ENCODE measurements at places on chromosomes 7 and 10. TPM values are rescaled to one million over a fixed set of nuclear protein-coding genes. Genes with fewer than 3 reads are reported as not detected.

Gene BMI1
- 47.1 TPM for total RNA-seq

DNA sequence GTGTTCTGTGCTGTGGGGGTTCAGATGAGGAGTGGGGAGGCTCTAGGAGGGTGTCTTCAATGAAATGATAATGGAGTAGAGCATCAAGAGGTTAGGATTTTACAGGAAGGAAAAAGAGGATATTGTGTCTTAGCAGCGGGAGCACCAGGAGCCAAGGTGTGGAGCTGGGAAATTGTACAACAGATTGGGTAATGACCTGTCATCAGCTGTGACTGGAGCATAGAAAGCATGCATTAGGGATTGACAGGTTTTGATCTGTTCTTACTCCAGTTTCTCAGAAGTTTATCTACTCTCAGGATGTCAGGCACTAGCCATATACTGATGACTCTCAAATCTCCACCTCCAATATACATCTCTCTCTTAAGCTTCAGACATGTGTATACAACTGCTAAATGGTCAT lies 196.9 kb downstream of the ARHGAP12 start:
- DNase-seq, result no peak
- no peaks in the 10 kb centered on the region for H3K36me3 ChIP-seq
- H3K4me3 ChIP-seq, result no peak overlapping the region
- no peaks in the 10 kb centered on the region for H3K4me1 ChIP-seq
- H3K27me3 ChIP-seq, result no peaks in the 10 kb centered on the region

DNA sequence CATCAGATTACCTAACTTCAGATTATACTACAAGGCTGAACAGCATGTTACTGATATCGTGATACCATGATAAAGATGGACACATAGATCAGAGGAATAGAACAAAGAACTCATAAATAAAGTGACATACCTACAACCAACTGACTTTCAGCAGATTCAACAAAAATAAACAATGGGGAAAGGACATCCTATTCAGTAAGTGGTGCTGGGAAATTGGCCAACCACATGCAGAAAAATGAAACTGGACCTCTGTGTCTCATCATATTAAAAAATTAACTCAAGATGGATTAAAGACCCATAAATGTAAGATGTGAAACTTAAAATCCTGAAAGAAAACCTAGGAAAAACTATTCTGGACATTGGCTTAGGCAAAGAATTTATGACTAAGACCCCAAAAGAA lies 158.6 kb downstream of the ZEB1 start:
- H3K27ac ChIP-seq, result no peak overlapping the region
- H3K27me3 ChIP-seq, result no peaks in the 10 kb centered on the region
- DNase-seq, result no peak

Gene WIPF3
- 0.72 TPM for total RNA-seq

Gene LRGUK
- total RNA-seq, result 1.8 TPM

DNA sequence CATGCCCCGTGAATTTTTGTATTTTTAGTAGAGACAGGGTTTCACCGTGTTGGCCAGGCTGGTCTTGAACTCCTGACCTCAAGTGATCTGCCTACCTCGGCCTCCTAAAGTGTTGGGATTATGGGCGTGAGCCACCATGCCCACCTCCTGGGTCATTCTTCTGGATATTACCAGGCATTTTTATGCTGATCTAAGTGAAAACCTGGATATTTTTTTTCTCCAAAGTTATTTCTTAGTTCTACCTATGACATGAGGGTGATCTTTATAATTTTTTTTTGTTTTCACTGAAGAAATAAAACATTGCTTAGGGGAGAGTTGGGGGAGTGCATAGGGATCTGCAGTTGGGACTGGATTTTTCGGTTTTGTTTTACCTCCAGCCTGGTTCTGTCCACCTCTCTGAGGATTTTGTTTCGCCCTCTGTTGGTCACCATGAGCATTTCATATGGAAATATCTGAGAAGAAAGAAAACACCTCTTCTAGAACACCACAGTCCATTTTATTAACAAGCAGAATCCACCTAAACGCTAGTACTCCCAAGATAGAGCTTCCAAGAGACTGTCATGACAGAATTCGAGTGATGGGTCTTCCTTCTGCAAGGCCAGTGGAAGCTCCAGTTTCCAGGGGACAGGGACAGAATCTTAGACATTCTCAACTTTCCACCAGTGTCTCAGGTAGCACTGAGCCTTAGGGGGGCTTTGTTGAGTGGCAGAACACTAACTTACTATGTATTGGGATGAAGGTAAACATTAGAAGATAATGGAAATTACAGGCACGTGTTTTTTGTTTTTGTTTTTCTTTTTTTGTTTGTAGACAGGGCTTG lies 33.4 kb upstream of the AFAP1L2 start:
- H3K4me3 ChIP-seq, result no peak overlapping the region
- H3K27ac ChIP-seq, result no peak overlapping the region
- H3K4me1 ChIP-seq, result no peaks in the 10 kb centered on the region
- DNase-seq, result no peak

- H3K36me3 ChIP-seq, result peaks cover 11% of the 10 kb centered on the region
- peaks cover 79% of the 10 kb centered on the region for H3K4me1 ChIP-seq
- peak overlapping the region; percentile 76 for H3K4me3 ChIP-seq
- H3K27ac ChIP-seq, result peak overlapping the region; percentile 92
- no peaks in the 10 kb centered on the region for H3K27me3 ChIP-seq
Observed at GRCh38 chr10:69089638-69090599, 2.0 kb downstream of the SRGN start.

Gene SPDYE1
- not detected for total RNA-seq

- no peaks in the 10 kb centered on the region for H3K36me3 ChIP-seq
- H3K27me3 ChIP-seq, result no peaks in the 10 kb centered on the region
- H3K4me3 ChIP-seq, result no peak overlapping the region
- H3K27ac ChIP-seq, result peak overlapping the region; percentile 67
- H3K4me1 ChIP-seq, result no peaks in the 10 kb centered on the region
- DNase-seq, result no peak
Observed at GRCh38 chr10:3400348-3400747, 227.8 kb upstream of the PITRM1 start.

DNA sequence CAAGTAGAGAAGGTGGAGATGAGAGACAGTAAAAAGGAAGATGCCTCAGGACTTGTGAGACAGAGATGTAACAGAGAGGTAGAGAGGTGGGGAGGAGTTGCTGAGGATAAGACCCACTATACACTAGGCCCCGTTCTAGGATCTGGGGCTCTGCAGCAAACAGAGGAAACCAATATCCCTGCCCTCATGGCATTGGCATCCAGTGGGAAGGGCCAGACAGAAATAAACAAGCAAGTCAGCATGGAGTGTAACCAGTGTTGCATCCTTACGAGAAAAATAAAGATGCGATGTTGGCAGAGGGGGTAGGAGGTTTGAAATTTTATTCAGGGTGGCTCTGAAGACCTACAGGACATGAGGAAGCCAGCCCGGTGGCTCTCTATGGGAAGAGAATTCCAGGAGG lies 22.0 kb upstream of the EEPD1 start:
- no peak overlapping the region for H3K27ac ChIP-seq
- no peak for DNase-seq
- no peaks in the 10 kb centered on the region for H3K4me1 ChIP-seq
- H3K4me3 ChIP-seq, result no peak overlapping the region
- H3K27me3 ChIP-seq, result no peaks in the 10 kb centered on the region

DNA sequence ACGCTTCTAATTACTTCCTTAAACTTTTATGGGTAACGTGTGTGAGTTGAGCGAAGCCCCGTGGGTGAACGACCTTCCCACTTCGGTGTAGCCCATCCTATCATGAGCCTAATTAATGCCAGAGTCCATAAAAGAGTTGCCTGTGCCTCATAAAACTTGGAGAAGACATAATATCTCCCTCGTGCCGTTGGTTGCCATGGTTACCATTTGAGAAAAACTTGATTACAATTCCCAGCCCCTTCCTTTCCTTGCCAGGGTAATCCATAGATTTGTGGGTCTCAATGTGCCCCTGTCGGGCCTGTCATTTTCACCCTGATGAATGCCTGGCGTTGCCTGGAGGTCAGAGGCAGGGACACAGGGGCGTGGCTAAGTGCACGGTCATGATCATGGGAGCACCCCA lies 127.1 kb downstream of the GLRX3 start:
- no peak for DNase-seq
- no peak overlapping the region for H3K4me3 ChIP-seq
- no peaks in the 10 kb centered on the region for H3K36me3 ChIP-seq
- no peak overlapping the region for H3K27ac ChIP-seq
- H3K4me1 ChIP-seq, result no peaks in the 10 kb centered on the region

- no peak for DNase-seq
- no peak overlapping the region for H3K27ac ChIP-seq
- no peaks in the 10 kb centered on the region for H3K36me3 ChIP-seq
- no peak overlapping the region for H3K4me3 ChIP-seq
- no peaks in the 10 kb centered on the region for H3K27me3 ChIP-seq
Observed at GRCh38 chr10:17109475-17110207, 20.0 kb downstream of the CUBN start.

GRCh38 chr10:33244354-33244967 lies 90.0 kb downstream of the NRP1 start:
- H3K4me1 ChIP-seq, result no peaks in the 10 kb centered on the region
- no peak overlapping the region for H3K27ac ChIP-seq
- DNase-seq, result no peak
- no peaks in the 10 kb centered on the region for H3K27me3 ChIP-seq

DNA sequence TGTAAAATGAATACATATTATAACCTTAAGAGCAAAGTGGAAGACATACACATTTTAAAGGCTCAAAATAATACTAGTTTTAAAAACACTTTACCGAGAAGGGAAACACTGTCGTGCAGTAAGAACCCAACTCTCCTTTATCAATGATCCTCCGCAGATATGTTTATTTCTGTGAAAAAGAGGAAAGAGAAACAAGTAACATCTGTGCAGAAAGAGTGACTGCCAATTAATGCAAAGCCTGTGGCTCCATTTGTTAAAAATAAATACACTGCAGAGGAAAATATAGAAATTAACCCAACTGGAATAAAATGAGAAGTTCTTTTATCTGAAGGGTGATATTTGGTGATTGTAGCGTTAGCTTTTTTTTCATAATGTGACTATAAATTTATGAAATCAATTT lies 62.7 kb downstream of the HGF start:
- no peak overlapping the region for H3K27ac ChIP-seq
- no peaks in the 10 kb centered on the region for H3K27me3 ChIP-seq
- H3K4me1 ChIP-seq, result no peaks in the 10 kb centered on the region
- no peak overlapping the region for H3K4me3 ChIP-seq
- no peaks in the 10 kb centered on the region for H3K36me3 ChIP-seq

Gene DNAH11
- 1.1 TPM for total RNA-seq

Gene LRRC17
- total RNA-seq, result 2.5 TPM

Gene LRRN3
- not detected for total RNA-seq

DNA sequence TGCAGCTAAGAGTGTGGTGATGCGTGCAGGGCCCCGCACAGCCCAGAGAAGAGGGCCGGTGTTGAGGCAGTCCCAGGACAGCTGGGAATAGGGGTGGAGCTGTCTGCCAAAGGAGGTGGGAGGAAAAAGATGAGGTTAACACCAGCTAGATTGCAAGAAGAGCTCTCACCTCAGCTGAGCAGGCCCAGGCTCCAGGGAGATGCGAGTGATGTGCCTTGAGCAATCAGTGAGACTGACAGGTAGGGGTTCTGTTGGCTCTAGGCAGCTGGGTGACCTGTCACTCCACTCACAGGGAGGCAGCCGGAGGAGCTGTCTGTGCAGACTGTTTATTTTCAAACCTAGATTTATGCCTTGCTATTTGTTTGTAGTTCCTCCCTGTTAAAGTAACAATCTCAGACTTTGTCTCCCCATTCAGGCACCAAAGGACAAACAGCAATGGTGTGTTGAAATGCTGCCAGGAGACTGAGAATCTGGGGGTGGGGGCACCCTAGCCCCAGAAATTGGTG lies 205.1 kb upstream of the CXCL12 start:
- H3K4me3 ChIP-seq, result no peak overlapping the region
- no peak for DNase-seq
- no peaks in the 10 kb centered on the region for H3K27me3 ChIP-seq
- H3K27ac ChIP-seq, result no peak overlapping the region
- no peaks in the 10 kb centered on the region for H3K4me1 ChIP-seq
- H3K36me3 ChIP-seq, result no peaks in the 10 kb centered on the region

DNA sequence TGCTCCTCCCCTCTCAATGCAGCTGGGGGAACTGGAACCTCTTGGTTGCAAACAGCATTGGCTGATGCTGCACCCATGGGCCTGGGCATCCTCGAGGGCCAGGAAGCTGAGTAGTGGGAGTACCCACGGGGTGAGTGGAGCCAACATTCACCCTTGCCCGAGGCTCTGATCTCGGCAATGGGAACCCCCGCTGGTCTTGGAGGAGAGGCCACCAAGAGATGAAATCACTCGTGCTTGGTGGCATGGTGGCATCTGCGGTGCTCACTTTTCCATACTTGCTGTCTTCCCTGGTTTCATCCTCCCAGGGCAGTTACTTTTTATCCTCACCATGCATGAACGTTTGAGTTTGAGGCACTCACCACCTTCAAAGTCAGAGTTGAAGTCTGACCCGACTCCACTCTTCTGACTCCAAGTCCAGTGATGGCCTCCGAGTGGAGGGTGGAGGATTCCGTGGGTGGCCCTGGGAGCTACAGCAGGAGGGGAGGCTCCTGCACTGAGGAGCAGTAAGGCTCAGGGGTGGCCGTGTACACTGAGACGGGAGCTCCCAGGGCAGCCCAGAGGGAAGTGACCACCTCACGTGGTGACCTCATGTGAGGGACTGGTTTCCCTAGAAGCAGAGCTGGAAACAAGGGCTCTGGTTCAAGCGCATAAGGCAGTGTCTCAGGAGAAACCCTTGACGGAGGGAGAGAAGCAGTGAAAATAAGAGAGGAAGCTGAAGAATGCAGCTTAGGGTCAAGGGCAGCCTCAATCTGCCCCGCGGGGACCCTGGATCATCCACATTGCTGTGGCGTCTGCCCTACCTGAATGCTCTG lies 349.1 kb downstream of the TCERG1L start:
- no peak overlapping the region for H3K27ac ChIP-seq
- H3K4me3 ChIP-seq, result no peak overlapping the region
- H3K27me3 ChIP-seq, result no peaks in the 10 kb centered on the region
- no peaks in the 10 kb centered on the region for H3K36me3 ChIP-seq

DNA sequence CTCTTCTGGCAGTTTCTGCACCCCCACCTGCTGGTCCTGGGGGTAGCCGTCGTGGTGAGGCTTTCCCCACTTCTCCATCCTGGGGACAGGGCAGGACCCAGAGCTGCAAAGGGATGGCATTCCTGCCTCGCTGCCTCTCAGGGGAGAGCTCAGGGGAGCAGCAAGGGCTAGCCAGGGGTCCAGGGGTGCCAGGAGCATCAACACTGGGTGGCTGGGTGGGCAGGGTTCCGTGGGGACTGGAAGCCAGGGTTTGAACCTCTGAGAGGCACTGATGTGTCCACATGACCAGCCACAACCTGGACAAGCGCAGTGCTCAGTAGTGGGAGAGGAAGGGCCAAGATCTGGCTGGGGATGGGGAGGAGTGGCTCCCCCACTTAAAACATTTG lies 5.6 kb downstream of the ABCB8 start:
- H3K4me1 ChIP-seq, result peaks cover 3% of the 10 kb centered on the region
- no peak overlapping the region for H3K4me3 ChIP-seq
- no peaks in the 10 kb centered on the region for H3K36me3 ChIP-seq
- no peaks in the 10 kb centered on the region for H3K27me3 ChIP-seq
